ENCODE measurements at places on chromosomes 12 and 14. TPM values are rescaled to one million over a fixed set of nuclear protein-coding genes. Genes with fewer than 3 reads are reported as not detected.

Gene NRIP2
- polyA plus RNA-seq: 0.31 TPM

Gene KICS2
- polyA plus RNA-seq: 3.1 TPM

Gene ESR2
- 0.08 TPM for polyA plus RNA-seq

Gene STON2
- 3.2 TPM for polyA plus RNA-seq

Gene TXNDC16
- polyA plus RNA-seq: 1.5 TPM
